AG10803 (cell line): ENCODE measurements at places on chromosomes 6 and 20.

- peak; percentile 25 for DNase-seq
Observed at GRCh38 chr6:107699254-107699653, 124.9 kb downstream of the SCML4 start.

DNA sequence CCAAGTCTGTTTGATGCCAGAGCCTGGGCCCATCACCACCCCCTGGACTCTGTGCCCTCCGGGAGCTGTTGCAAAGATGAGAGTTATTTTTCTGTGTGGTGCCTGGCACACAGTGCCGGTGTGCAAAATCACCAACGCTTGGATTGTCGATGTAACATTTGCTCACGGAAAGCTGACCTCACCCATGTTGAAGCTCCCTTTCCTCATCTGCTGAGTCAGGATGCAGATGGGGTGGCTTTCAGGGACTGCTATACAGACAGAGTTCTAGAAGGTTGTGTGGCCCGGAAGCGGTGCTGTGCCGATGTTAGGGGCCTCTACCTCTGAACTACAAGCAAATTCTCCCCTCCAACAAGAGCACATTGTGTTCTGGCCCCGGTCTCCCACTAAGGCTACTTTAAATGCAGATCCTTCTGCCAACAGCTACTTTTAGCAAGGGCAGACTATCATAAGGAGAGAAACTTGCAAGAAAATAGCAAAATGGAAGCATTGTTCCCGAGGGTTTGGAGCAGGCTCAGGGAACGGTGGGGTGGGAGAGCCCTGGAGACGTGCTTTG is 34.0 kb downstream of the EYA2 start:
- DNase-seq = peak; percentile 66

DNA sequence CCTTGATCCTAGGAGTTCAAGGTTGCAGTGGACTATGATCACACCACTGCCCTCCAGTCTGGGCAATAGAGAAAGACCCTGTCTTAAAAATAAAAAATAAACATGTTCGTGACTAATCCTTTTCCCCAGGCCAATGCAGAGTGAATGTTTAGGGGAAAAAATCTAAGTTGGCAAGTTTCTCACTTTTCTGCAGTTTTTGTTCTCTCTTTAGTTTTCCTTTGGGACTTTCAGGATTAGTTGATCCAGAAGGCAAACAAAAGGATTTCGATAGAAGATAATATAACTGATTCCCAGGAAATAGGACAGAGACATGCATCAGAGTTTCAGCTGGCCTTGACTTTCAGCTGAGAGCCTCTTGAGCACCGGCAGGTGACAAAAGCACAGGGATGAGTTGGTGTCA is 53.3 kb downstream of the SOD2 start:
- no peak for DNase-seq

DNA sequence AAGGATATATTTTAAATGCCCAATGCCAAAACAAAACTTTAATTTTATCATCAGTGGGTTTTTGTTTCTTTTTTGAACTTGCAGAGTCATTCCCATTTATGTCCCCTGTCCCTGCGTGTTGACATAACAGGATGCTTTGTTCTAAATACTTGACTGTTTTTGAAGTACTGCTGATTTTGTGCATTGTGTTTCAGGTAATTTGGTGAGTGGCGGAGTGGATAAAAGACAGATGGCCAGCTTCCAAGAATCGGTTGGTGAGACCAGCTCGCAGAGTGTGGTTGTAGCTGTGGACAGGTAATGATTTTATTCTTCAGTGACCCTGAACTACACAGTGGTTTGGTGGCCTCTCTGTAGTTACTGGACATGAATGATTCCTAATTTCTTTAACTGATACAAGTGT is 50.5 kb upstream of the CSE1L start:
- no peak for DNase-seq

DNA sequence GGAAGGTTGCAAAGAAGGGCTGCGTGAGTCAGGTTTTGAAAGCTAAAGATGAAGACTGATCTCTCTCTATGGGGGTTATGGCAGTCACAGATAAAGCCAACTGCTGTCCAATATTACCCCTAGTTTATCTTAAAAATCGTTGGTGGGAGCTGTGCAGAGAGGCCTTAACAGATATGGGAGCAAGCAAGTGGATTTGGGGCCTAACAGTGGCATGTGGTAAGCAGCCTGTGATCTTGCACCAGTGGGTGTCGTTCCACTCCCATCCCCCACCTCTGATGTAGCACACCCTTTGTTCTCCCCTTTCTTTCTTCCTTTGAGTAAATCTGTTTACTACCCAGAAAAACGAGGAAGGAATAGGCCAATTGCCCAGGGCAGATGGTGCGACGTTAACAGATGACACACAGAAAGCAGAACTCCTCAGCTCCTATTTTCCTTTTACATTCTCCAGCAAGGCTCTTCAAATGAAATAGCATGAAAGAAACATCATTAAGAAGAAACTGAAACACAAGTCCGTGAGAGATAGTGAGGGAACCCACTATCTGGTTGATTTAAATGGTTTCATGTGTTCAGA is 274.1 kb upstream of the CITED2 start:
- no peak for DNase-seq
